ENCODE measurements at places on chromosomes 16 and 17.

- no peak for DNase-seq
Measured at GRCh38 chr16:80231888-80232287, 308.9 kb upstream of the DYNLRB2 start.

DNA sequence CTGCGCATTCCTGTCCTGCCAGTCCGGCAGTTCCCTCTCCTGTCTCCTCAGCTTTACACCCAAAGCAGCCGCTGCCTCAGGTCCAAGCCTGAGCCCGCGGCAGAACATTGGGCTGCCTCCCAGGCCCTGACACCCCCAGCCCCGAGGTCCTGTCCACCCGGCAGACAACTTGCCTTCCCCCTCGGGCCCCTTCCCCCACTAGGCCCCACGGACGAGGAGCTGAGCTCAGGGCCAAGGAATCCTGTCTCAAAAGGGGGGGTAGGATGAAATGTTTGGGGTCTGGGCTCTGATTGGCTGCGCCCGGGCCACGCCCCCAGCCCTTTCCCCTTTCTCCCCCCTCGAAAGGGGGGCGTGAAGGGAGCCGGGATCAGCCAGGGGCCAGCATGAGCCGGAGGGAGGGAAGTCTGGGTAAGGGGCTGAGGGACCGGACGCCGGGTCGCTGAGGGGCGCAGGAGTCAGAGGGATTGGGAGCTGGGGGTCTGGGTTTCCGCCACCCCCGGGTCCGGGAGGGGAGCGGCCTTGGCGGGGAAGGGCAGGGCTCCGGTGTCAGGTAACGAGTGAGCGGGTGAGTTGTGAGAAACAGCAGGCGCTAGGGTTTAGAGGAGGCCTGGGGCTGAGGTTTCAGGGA lies at the start of gene CTF1:
Gene CTF1 (plus strand): TSS at position 354 of the 628 bp plus-strand sequence. CDS start 30 bp downstream, at position 384.
- DNase-seq: no peak

- DNase-seq: no peak
Measured at GRCh38 chr16:81367821-81368220, 53.1 kb downstream of the GAN start.

GRCh38 chr16:27475561-27475960 lies 73.6 kb downstream of the IL21R start:
- no peak for DNase-seq

- no peak for DNase-seq
Measured at GRCh38 chr17:33751702-33752065, 458.6 kb upstream of the ASIC2 start.

GRCh38 chr17:68229619-68230018 lies 18.2 kb upstream of the AMZ2 start:
- no peak for DNase-seq

GRCh38 chr16:52471650-52472370 lies 75.1 kb downstream of the TOX3 start:
- DNase-seq: no peak

- DNase-seq: peak; percentile 85
Measured at GRCh38 chr17:7833795-7834541, at the start of gene KDM6B. KDM6B (plus strand) TSS chr17:7834217; CDS start chr17:7845555, 11,338 bp downstream.

GRCh38 chr17:78617511-78618061 lies 40.4 kb upstream of the DNAH17 start:
- no peak for DNase-seq

DNA sequence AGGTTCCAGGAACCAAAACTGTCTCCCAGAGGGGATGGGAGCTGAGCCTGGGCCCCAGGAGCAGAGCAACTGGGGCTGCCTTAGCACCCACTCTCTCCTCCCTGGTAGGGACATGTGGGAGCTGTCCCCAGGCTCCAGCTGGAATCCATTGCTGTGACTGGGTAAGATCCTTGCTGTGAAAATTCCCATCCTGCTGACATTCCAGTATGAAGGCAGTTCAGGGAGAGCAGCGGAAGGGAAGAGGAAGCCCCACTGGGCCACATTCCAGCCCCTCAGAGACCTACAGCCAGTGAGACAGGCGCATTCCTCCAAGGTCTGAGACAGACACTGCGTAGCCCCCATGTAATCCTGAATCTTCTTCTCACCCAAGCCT lies 24.2 kb downstream of the MYO18A start:
- no peak for DNase-seq

DNA sequence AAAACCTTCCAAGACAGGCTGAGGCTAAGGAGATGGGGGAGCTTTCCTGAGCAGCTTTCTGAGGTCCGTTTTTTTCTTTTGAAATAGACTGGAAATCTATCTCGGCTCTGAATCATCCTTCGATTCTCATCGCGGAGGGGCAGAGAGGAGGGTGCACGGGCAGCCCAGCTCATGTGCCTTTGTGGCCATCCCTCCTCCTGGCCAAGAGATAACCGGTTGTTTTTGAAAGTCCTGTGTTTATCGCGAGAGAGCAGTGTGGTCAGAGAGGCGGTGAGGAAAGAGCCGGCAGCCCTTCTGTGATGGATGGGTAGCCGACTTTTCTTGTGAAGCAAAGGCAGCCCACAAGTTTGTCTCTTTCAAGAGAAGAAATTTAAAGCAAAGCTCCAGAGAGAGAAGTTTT lies 191.6 kb downstream of the CCDC182 start:
- no peak for DNase-seq

DNA sequence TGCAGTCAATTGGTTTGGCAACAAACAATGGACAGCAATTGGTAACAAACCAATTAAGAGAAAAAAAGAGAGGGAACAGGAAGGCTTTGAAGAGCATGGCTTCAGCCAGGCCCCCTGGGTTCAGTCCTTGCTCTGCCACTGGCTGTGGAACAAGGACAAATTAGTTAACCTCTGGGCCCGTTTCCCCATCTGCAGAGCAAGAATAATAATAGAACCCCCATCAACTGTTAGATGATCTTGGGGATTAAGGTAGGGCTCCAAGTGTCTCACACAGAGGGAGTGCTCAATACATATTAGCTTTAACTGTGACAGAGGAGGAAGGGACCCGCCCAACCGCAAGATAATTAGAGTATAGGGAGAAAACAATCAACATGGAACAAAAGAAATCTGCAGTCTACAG lies 55.2 kb downstream of the PECAM1 start:
- no peak for DNase-seq

DNA sequence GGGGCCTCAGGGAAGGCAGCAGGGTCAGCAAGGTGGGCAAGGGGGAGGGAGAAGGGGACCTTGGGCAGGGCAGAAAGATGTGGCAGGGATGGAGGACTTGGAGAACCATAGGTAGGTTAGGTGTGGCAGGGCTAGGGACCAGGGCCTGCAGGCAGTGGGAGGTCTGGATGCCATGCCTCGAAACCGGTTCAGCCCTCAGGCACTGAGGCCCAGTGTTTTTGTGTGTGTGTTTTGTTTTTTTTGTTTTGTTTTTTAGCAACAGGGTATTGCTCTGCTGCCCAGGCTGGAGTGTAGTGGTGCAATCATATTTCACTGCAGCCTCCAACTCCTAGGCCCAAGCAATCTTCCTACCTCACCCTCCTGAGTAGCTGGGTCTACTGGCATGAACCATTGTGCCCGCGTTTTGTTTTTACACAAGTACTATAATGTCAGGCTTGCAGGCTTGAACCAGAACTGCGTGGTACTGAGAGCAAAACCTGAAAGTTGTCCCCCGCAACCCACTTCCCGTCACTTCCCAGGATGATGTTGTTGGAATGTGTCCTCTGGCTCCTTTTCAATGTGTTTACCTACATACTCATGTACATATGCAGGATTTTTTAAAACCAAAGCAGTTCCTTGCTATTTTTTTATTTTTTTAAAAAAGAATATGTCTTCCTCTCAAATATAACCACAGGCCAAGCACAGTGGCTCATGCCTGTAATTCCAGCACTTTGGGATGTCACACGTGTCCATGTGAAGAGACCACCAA lies 12.4 kb downstream of the ODAD4 start:
- DNase-seq: no peak

DNA sequence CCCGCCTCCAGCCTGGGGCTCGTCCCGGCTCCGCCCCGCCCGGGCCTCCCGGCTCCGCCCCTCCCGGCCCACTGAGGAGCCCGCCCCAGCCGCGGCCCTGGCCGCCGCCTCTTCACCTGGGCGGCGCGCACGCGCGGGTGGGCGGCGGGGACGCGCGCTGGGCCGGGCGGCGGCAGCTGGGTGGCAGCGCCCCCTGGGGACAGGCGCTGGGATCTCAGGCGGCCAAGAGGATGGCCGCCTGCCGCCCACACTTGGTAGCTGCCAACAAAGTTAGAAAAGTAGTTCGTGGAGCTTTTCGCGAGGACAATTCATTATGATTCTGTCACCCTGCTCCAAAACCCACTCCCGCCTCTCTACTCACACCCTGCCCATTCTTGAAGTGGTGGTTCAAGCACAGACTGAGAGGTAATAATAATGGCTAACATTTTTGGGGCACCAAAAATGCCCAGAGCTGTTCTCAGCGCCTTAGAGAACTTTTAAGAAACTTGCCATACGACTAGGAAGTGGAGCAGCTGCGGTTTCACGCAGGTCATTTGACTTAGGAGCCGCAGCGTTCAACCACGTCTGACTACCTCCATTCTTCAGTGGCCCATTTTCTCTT lies 340 bp upstream of the MYO1D start:
- peak; percentile 93 for DNase-seq

Measured in stimulated activated CD4-positive, alpha-beta T cell treated with anti-CD3 and anti-CD28 coated beads, Interleukin-4, amount 100 ng/mL, for 1 hour (primary cell).